ENCODE measurements at places on chromosomes 3 and 15.

DNA sequence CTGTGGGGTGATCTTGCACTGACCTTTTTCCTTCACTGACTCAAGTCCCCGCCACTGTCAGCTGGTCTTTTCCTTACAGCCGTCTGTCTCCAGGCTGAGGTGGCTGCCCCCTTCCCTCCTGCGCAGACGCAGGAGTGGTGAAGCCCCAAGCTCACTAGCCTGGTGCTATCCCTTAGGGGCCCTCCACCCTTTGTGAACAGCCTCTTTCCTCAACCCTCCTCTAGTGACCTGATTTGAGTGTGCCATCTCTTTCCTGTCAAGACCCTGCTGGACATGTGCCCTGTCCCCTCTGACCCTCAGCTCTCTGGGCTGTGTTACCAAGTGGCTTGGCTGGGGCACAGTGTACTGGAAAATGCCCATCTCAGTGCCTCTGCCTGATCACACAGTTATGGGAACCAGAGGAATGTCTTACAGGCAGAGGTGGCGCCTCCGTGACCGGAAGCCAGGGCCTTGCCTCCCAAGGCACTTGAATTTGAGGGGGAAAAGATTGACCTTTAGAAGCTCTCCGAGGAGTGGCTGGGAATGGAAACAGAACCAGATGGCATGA, 8.7 kb downstream of the KBTBD13 start:
- DNase-seq: no peak

DNA sequence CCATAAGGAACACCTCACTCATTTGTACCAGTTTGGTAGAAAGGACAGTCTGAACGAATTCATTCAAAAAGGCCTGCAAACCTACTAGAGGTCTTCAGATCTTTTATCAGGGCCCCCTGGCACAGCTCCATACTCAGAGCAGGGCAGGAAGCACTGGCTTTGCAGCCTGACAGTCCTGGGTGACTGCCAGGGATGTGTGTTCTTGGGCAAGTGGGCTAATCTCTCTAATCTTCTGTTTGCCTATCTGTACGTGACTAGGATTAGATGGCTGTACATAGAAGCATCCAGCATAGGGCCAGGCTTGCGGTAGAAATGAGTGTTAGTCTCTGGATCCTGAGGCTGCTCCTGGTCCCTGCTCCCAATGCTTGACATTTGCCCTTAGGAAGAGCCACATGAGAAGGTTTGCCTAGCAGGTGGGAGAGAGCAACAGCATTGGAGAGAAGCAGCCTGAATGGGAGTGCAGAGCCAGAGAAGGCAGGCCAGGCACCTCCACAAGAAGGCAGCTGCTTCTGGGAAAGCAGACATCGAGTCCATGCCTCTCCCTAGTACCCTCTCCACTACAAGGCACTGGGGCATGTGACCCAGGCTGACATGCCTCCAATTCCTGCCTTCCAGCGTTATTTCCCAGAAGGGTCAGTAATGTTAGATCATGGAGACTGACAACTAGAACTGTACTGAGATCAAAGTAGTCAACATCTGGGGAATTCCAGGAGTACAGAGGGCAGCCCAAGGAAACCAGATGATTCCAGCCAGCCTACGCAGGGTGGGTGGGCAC, 1.0 kb upstream of the CXCR6 start:
- DNase-seq: no peak

- no peak for DNase-seq
Measured at GRCh38 chr3:137259089-137259488, 301.3 kb downstream of the IL20RB start.

- no peak for DNase-seq
Measured at GRCh38 chr3:53594276-53594675, 99.9 kb downstream of the CACNA1D start.

DNA sequence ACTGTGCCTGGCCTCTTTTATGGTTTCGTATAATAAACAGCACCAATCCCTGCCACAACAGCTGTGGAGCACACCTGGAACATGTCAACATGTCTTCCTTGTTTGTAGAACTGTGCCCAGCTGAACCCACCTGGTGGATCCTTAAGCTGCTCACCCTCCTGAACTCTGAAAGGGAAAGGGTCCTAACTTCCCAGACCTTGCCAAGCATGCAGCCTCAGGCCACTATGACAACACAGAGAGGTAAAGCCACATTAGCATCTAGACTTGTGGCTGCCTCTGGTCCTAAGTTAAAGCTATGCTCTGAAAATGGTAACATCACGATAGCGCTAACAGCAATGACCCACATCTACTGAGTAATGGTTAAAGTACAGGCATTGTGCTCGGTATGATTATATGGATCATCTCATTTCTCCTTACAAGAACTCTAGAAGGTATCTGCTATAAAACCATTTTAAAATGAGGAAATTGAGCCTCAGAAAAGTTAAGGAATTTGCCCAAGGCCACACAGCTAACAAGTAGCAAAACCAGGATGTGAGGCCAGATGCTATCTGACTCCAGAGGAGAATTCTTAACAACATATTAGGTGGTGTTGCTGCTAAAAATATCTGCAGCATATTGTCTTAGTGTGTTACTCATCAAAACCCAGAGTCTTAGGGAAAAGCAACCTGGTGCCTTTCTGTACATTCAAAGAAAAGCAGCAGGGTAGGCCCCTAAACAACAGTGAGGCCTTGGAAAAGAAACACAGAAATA, 23.1 kb upstream of the HERC1 start:
- no peak for DNase-seq

DNA sequence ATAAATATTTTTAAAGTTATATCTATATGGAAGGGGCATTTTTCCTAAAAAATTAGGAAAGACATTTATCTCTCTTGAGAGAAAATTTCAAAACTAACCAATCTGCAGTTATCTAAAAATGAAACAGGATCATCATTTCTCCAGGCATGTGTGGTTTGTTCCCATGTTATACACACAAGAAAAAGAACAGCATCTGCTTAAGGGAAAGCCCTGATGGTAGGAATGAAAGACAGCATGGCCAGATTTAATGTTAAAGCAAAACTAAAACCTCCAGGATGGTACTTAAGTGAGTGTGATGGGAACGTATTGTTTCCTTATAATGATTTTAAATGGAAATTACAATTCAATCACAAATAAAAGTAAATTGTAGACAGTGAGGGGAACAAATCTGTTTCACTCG, 46.2 kb upstream of the GYG1 start:
- DNase-seq: no peak

GRCh38 chr3:138241061-138241460, 54.0 kb downstream of the ARMC8 start:
- DNase-seq: no peak

- no peak for DNase-seq
Measured at GRCh38 chr15:77138167-77138522, 67.2 kb upstream of the TSPAN3 start.

DNA sequence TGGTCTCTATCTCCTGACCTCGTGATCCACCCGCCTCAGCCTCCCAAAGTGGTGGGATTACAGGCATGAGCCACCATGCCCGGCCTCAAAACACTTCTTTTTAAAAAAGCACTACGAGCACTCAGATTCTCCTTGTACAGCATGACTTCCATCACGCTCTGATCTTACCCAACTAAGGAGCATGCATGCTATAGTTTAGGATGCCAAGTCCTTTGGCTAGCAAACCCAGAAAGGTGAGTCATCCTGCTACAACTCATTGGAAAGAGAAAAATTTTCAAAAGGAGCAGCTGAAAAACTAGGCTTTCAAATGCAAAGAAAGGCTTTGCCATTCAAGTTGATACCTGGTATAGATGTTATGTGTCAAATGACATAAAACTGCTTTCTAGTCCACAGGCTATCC, 70.3 kb upstream of the PRICKLE2 start:
- DNase-seq: no peak

DNA sequence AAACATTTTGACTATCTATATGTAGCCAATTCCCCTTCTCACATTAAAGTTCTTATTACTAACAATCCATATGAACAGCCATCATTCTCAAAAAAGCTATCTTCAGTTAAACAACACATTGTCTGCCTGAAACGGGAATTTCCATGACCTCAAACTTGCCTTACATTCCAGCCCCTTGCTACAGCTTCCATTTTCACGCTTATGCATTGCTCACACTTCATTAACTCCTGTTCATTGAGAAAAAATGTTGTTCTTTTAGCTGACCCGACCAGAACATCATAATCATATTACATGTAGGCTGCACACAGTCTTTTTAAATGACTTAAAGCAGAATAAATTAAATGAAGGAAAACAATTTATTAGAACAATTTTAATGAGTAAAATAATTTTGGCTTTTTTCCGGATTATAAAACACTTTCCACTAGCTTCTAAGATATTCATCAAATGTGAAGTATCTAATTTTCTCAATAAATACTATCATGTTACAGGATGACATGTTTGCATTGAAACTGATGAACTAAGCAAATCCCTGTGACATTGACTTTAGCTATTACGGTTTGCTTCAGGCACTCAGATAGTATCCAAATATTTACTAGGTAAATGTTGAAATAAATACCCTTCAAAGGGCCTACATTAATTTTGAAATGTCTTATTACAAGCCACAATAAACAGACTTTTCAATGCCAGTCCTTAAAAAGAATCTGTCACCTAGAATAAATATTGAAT, 49.9 kb downstream of the P3H2 start:
- DNase-seq: no peak

- DNase-seq: peak; percentile 25
Measured at GRCh38 chr3:183265834-183266417, 12.9 kb downstream of the B3GNT5 start.

DNA sequence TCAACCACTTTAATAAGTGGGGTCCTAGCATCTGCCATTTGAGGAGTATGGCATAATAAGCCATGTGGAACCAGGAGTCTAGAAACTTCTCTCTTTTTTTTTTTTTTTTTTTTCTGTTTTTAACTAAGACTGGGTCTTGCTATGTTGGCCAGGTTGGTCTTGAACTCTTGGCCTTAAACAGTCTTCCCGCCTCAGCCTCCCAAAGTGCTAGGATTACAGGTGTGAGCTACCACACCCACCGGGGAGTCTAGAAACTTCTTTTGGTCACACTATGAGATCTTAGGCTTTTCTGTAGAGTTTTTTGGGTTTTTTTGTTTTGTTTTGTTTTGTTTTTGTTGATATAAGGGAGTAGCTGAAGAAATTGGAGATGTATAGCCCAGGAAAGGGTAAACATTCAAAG, 52.9 kb downstream of the ZBTB38 start:
- no peak for DNase-seq

- DNase-seq: peak; percentile 11
Measured at GRCh38 chr15:70778258-70779076, 15.1 kb upstream of the UACA start.

GRCh38 chr3:143105170-143105569, 14.4 kb upstream of the CHST2 start:
- DNase-seq: no peak

DNA sequence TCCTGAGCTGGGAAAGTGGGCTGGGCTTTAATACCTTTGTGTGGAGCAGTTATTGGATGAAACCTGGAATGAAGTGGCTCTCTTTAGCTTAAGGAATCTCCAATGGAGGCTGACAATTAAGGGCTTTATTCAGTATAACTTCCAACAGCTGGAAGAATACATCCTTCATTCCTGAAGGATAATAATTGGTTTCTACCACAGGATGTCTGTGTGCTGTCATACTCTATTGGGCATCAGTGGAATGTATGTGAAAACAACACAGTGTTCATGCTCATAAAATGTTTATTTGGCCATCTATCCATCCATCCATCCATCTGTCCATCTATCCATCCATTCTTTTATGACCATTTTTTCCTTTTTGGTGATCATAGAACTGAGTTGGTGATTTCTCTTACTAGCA, 220.7 kb upstream of the GAP43 start:
- DNase-seq: no peak

- peak; percentile 15 for DNase-seq
Measured at GRCh38 chr15:79431636-79432344, at the start of gene MINAR1. Gene MINAR1 (plus strand): TSS chr15:79432336. CDS start chr15:79456148, 23,812 bp downstream.

GRCh38 chr3:16211176-16211904, 36.9 kb downstream of the GALNT15 start:
- DNase-seq: no peak

- DNase-seq: no peak
Measured at GRCh38 chr15:25487226-25487884, 48.5 kb upstream of the UBE3A start.

DNA sequence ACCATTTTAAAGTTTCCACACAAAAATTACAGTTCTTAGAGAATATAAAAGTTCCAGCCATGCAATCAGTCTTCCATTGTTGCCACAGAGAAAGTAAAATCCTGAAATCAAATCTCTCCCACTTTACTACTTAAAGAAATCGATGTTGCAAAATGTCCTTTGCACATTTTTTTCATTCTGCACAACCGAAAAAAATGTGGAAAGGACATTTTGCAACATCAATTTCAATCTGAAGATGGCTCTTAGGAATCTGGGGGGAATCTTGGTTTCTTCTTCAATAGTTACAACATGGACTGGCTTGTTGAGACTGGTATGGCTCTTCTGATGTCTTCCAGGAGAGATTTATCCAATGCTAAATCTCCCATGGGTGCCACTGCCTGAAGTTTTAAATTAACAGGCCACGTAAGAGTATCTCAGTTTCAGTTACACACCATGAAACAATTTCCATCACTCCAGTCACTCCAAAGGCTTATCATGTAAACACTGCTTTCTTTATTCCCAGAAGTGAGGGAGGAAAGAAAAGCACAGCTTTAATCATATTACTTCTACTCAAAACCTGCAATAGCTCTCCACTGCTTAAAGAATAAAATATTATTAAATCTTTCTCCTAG, 55.8 kb upstream of the CTNNB1 start:
- no peak for DNase-seq

DNA sequence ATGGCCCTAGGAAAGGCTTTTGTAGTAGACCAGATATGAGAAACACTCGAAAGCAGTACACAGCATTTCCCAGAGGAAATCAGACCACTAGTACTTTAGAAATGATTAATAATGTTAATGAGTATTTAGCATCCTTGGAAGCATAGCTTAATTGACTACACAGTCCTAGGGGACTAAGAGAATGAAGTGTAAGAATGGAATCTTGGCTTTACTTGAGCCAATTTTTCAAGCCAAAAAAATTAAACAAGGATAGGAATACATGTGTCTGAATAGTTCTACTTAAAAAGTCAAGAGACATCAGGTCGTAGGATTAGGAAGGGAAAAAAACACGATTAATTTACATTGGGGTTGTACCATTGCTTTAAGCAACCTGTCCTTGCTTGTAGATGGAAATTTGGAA, 38.2 kb downstream of the DPPA2 start:
- DNase-seq: no peak

- no peak for DNase-seq
Measured at GRCh38 chr3:26074080-26074479, 284.2 kb downstream of the OXSM start.

- no peak for DNase-seq
Measured at GRCh38 chr3:103181160-103181559, 746.3 kb downstream of the ZPLD1 start.

DNA sequence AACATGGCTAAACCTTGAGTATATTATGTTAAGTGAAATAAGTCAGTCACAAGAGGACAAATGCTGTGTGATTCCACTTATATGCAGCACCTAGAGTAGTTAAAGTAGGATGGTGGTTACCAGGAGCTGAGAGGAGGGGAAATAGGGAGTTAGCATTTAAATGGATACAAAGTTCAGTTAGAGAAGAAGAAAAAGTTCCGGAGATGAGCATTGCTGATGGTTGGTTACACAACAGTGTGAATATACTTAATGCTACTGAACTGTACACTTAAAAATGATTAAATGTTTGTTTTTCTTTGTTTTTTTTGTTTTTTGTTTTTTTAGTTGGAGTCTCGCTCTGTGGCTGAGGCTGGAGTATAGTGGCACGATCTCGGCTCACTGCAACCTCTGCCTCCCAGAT, 67.7 kb upstream of the OSTN start:
- no peak for DNase-seq

- DNase-seq: no peak
Measured at GRCh38 chr3:186949281-186949982, 19.1 kb downstream of the ST6GAL1 start.
